GM12891 (cell line): ENCODE measurements at places on chromosomes 1 and 21.

DNA sequence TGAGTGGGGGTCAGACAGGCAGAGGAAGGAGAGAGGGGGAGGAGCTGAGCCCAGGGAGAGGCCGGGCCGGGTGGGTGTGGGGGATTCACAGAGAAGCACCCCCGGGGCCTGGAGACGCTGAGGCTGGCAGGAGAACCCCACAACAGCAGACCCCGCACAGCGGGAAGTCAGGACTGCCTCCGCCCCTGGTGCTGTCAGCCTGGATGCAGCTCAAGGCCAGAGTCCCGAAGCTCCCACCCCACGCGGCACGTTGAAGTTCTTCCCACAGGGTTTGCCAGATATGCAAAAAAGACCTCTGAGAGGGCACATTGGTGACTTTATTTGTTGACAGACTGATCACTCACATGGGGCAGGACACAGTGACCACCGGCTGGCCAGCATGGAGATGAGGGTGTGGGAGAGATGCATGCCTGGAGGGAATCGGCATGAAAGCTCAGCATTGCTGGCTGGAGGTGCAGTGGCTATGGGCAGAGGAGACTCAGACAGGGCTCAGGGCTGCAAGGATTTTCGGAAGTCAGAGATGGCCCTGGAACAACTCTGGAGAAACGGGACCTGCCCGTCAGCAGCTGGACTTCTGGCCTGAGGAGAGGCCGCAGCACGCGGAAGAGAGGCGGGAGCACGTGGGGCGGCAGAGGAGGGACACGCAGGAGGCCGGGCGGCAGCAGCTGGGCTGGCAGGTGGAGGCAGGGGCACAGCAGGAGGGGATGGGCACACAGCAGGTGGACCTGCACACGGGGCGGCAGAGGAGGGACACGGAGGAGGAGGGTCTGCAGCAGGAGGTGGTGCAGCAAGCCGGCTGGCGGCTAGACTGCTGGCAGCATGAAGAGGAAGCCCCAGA lies 885 bp downstream of the KRTAP10-3 start:
- no peak for DNase-seq

- peak; percentile 42 for DNase-seq
These were observed at the start of gene AGPAT3 for GRCh38 chr21:43864962-43865539. AGPAT3 (plus strand) TSS chr21:43865223; CDS start chr21:43959682, 94,459 bp downstream.

- peak; percentile 10 for DNase-seq
These were observed 29.1 kb downstream of the CHML start for GRCh38 chr1:241611063-241611462.

DNA sequence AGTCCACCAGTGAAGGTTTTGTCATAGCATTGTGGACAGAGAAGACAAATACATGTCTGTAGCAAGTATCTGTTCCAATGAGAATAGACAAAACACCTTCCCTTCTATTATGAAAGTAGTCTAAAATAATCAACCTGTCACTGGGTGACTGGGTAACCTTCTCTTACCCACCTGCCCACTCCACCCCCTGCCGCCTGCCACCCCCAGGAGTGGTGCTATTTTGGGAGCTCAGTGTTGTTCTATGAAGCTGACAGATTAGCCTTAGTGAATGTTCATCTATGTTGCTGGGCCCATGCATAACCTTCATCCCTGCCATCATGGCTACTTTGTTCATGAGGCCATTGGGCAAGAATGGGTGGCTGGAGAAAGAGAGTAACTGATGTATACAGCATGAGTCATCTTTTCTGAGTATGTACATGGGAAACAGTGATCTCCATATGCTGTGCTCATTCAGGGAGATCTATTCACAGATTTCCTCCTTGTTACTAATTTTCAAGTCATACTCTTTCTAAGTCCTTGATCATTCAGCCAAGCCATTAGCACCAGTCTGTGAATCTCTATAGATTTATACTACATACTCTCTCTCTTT lies 24.8 kb downstream of the MARK1 start:
- DNase-seq, result no peak

- no peak for DNase-seq
These were observed 417.2 kb upstream of the KAZN start for GRCh38 chr1:14181191-14181795.

GRCh38 chr1:68588304-68588703 lies 91.4 kb upstream of the DEPDC1 start:
- DNase-seq, result no peak

DNA sequence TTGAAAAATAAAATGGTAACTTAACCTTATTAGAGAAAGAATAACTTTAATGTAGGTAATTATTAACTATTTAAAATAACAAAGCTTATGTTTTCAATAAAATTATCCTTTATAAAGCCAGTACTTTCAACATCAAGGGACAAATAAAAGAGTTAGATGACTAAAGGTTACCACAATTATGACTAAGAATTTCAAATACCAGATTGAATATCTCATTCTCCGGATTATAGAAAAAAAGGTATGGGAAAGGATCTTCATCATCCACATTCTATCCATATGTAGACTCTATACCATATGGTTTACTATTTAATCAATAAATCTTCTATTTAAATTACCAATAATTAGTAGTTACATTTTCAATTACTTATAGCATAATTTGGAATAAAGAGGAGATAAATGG lies 62.8 kb downstream of the TOR3A start:
- DNase-seq, result no peak

DNA sequence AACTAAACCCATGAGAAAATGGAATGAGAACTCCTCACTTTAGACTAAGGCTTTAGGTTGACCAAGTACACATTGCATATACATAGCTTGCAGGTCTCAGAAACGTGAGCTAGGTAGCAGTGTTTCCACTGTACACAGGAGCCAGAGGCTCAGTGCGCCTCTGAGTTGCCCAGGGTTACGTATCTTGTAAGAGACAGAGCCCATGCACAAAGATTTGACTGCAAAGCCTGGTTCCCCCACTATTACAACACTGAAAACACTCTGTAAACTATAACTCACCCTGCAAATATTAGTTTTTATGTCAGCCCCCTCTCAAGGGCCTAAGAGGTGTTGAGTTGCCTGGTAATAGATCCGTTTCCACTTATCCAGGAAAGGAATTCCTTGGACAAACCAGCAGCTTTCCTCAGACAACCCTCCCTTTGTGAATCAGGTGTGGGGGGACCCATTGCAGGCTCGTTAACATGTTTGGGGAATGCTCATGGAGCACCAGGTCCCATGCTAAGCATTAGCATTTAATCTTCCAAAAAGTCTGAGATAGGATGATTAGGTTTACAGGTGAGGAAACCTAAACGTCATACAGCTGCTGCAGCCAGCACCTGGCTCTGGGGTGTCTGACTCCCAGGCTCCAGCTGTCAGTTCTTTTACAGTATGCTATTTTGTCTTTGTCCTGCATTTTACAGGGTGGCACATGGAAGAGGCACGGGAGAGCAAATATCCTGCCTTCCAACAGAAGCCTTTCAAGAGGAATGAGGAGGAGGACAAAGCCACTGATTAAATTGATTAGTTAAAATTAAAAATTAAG lies 25.7 kb downstream of the TENT5C start:
- no peak for DNase-seq

GRCh38 chr21:41802684-41803083 lies 35.8 kb upstream of the RIPK4 start:
- DNase-seq, result no peak

DNA sequence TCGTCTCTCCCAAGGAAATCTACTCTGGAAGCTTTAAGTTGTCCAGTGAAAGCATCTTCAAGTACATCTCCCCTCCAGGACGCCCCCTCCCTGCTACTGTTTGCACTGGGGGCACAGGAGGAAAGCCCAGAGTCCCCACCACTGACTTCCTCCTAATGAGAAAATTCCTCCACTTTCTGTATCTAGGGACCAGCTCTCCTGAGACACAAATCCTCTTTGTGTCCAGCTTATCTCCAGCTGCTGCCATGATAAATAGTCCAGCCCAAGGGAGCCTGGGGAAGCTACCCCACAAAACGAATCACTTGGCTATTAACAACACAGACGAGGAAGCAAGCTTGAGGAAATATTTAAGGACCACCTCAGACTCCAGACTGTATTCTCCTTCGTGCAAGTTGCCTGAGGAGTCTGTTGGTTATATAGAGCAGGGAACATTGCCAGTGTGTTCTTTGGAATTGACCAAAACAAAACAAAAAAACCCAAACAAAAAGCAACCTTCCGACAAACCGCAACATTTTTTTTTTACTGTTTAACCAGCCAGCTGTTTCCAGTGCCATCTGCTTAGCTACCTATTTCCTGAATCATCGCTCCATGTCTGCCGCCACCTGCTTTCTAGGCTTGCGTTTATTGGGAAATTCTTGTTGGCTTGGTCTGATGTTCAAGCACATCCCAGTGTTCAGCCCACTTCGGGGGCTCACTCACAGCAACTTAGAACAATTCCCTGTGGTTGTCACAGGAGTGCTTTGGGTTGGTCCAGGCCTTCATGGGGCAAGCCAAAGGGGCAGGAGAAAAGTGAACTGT lies 7.7 kb downstream of the C1orf226 start:
- DNase-seq, result no peak

- DNase-seq, result no peak
These were observed 213.8 kb downstream of the SIPA1L2 start for GRCh38 chr1:232416026-232416568.

GRCh38 chr1:184340984-184341383 lies 45.8 kb upstream of the C1orf21 start:
- no peak for DNase-seq

GRCh38 chr1:3030663-3031381 lies 9.6 kb downstream of the ACTRT2 start:
- no peak for DNase-seq

DNA sequence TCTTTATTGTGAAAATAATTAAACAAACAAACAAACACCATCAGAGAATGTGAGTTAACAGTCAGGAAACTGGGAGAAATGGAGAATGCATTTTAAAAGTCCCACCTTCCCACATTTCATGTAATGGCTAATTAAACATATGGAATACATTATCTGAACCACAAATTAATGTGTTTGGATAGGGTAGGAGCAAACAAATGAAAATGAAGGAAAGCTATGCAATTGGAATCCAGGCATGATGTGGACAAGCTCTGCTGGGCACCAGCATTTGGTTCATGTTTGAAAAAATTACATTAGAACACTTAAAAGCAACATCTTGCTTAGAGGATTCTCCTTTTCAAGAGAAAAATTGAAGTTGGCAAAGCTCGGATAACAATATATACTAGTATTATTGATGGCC lies 628.1 kb downstream of the LMO4 start:
- DNase-seq, result no peak

GRCh38 chr1:230431527-230431926 lies 5.4 kb upstream of the PGBD5 start:
- no peak for DNase-seq

DNA sequence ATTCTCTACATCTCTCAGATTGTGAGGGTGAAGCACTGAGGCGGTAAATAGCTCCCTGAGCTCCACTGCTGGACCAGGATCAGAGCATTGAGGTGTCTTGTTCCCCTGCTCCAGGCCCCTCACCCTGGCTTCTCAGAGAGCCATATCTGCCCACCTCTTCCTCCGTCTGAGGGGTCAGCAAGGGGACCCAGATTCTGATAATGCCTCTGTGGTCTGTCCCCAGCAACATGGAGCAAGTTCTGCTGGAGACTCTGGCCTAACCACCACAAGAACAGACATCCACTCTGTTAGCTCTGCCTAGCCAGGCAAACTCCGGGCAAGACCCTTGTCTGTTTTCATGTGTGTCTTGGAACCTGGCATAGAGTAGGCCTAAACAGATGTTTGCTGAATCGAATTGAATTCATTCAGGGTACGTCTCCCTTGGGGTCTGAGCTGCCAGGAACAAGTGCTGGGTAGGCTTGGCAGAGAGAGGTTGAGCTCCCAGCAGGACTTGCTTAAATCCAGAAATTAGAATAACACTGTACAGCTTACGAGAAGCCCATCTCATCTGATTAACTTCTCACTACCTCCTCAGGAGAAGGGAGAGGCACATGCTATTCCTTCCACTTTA lies 2.3 kb downstream of the TRAF5 start:
- DNase-seq, result no peak

- DNase-seq, result no peak
These were observed 53.0 kb upstream of the CPLANE2 start for GRCh38 chr1:16289959-16290358.

GRCh38 chr1:195415584-195415983 lies 1192.7 kb downstream of the KCNT2 start:
- DNase-seq, result no peak

DNA sequence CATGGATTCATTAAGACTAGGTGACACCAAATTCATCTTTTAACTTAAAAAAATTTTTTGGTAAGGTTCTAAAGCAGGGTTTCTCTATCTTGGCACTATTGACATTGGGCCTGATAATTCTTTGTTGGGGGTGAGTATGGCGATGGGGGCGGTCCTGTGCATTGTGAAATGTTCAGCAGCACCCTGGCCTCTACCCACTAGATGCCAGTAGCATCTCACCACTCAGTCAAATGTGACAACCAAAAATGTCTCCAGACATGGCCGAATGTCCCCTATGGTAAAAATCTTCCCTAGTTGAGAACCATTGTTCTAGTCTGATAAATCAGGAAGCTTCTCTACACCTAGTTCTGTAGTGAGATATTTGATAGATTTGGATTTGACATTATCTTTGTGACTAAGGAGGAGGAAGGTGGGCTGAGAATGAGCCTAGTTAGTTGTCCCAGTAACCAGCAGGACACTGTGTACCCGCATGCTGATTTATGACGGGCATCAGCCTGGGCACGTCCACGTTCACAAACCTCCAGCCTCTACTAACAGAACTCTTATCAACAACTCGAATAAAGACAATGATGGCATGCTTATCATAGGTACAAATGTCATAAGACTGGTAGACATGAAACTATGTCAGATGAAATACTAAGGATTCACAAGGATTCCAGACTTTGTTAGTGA lies 104.6 kb downstream of the KCND3 start:
- DNase-seq, result no peak
